ENCODE measurements at places on chromosomes 6 and 20.

DNA sequence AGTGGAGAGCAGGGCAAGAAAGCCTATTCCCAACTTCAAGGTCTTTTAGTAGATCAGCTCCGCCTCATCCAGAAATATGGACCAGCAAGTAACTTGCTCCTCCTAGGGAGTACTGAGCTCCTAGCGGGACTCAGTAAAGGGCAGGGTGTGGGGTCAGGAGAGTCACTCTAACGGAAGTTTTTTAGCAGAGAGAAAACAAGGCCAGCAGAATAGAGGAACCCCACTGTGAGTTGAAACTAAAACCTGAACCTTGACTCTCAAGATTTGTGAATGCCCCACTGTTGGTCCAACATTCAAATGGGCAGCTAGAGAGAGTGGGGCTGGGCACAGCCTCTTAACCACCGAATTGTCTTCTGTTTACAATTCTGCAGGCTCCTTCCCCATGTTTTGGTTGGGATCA, 244.8 kb downstream of the FARS2 start:
- no peak for DNase-seq

- DNase-seq: no peak
Observed at GRCh38 chr6:15615802-15616201, 47.0 kb downstream of the DTNBP1 start.

DNA sequence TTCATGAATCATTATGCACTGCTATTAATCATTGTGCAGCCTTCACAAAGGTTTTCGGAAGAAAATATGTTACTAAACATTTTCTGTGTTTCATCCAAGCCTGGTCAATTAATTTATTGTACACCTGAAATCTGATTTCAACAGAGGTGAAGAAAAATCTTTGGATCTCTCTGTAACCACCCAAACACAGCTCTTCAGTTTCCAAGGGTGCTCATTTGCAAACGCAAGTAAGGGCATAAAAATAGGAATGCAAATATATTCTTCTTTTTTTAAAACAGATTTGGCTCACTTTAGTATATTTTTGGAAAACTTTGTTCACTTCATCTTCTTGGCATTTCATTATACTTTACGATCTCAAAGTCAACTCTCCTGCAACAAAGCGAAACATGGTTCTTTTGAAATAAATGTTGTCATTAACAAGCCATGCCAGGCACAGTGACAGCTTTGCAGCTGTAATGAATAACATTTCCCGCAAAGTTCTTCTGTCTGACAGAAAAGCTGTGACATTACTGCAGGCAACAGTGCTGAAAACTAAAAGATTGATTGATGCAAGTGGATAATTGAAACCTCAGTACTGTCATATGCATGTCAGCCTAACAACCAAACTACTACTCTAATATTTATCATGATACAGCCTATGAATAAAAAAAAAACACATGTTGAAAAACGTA, 348.3 kb downstream of the FRK start:
- DNase-seq: no peak

DNA sequence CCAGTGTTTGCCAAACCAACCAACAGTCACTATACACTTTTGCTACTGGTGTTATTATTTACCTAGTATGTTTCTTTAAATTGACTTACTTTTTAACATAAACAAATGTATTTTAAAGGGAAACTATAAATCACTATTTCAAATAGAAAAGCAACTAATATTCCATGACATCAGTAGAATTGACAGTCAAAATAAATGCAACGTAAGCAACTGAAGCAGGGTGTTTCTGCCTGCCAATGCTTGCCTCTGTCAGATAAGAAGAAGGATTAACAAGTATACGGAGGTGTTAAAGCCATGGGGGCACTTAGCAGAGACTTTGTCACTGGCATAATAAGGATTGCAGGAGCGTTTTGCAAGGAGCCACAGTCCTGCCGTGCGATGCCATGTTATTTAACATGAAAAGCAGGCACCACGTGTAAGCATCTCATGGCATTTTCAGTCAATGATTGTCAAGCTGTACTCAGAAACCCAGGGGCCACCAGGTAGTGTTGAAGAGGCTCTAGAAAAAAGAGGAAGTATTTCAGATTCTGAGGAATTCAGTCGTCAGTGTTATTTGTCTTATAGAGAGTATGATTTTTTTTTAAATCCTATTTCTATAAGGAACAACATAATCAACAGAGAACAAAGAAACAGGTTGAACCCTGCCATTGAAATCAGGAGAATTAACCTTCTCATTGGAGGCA, 131.7 kb downstream of the BFSP1 start:
- DNase-seq: no peak

- no peak for DNase-seq
Observed at GRCh38 chr20:47620808-47621805, 119.4 kb downstream of the NCOA3 start.

All from H54 (cell line).